ENCODE measurements at places on chromosomes 4 and X.

DNA sequence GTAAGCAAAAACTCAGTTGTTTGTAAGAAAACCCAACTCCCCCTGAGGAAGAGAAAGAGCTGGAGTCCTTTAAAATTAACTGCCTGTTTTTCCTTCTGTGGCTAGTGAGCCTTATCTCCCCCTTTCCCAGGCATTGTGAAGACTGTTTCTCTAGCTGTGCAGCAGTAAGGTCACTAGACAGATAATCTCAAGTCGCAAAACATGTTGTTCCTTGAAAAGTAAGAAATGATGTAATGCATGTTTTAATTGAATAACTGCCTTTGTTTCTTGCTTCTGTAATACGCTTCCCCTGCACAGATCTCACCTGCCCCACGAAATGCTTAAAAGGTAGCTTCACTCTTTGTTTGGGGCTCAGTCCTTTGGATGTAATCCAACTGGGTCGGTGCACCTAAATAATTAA is 5.8 kb upstream of the GAGE12J start:
- DNase-seq = no peak

DNA sequence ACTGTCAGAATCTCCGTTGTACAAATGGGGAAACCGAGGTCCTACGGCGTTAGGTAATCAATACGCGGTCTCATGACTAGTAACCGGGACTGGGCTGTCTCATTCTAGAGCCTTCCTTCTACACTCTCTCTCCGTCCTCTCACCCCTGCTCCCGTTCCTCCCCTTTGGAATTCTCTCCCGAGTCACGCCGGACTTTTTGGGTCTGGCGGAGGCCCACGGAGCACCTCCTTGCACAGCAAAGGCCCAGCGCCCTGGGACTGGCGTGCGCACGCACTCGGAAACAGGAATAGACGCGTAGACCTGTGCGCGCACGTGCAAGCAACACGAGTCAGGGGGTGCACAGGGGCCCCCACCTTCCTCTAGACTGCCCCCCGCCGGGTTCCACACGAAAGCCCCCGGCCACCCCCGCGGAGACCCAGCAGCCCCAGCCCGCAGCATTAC is 361 bp downstream of the QDPR start:
- peak; percentile 48 for DNase-seq

- no peak for DNase-seq
Observed at GRCh38 chr4:185004562-185005218, 13.6 kb upstream of the HELT start.

DNA sequence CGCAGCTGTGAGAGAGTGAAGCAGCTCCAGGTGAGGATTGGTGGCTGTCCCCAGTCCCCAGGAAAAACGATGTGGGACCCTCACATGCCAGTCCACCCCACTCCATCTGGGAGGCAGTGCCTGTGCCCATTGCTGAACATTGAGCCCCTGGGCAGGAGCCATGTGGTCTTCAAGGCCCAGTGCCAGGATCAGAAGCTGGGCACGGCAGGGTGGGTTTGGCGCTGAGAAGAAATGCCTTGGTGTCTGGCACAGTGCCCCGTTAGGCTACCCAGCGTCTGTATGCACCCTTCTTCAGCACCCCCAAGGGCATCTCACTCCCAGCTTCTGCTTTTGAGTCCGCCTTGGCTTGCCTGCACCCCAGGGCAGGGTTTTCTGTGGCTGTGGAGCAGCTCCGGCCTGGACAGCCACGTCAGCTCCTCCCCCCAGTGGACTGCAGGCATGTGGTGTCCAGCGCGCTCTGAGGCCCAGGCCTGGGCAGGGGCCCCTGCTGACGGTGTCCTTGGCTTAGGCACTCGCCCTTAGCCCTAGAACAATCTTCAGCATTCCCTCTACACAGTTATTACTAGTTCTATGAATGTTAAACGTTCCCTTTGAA is 28.6 kb downstream of the RGS12 start:
- DNase-seq = no peak
